ENCODE measurements at places on chromosomes 1 and 21.

DNA sequence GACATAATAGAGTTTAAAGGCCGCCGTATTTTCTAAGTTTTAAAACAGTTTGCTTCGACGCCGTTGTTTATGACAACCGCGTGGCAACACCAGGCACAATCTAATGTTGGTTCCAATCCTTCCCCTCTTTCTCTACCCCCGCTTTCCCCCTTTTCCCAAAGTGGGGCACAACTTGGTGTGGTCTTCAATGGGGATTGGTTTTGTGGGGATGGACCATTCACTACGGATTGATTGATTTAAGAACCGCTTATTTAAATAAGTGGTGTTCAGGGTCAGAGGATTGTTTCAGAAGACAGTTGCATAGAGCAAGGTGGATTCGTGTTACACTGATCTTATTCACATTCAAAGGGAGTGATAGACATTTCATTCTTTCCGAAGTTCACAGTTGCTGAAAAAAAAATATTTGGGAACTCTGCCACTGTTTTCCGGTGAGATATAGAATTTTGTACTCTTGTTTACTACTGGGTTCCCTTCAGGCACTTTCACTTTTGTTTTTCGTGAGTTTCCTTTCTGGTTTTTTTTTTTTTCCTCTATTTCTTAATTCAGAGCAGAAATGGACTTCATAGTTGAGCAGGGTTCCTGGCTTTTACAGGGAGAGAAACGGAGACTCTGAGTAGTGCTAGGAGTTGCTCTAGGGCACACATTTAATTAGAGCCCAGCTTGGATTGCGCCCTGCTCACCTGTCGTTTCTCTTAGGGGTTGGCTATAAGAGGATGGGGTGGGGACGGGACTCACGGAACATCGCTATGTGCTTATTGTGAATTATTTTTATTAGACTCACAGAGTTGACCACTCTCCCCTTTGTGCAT lies 79.6 kb upstream of the AK4 start:
- no peak for DNase-seq

DNA sequence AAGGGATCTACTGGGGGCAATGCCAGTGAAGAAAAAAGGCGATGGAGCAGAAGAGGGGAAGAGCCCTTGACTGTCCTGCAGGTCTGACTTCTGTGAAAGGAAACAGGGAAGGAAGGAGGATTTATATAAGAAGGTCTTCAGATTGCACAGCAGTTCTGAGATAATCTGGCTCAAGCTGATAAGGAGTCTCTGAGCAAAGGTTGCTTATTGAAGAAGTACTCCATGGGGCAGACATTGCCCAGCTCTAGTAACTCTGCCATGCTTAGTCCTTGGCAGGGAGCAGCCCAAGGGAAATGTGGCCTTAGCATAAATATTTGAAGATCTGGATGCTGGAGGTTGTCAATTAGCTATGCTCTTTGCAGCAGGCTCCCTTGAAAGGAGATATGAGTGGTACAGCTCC lies 15.9 kb upstream of the TTF2 start:
- no peak for DNase-seq

DNA sequence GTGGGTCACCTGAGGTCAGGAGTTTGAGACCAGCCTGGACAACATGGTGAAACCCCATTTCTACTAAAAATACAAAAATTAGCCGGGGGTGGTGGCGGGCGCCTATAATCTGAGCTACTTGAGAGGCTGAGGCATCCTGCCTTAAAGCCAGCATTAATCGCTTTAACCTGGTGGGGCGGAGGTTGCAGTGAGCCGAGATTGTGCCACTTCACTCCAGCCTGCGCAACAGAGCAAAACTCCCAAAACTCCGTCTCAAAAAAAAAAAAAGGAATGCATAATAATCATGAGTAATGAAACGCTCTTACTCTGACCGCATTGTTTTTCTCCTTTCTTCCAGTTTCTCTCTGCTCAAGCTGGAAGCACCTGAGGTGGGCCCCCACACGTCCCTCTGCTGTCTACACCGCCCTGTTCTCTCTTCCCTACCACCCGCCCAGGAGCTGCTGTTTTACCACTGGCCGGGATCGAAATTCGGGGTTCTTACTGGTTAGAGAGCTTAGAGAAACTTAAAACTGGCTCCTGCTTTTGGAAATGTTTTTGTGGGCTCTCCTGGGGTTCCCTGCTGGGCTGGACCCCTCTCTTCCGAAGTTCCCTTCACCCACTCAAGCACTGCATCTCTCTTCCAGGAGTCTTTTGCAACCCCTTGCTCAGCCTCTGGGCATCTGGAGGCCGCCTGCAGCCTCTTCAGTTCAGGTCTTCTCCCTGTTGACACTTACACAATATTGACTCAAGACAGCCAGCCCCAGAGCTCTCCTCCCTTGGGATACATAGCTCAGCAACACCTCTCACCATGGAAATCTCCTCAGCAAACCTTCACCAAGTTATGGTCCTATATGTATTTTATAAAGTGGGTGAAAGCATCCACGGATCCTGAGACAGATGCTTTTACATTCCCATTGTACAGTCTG lies 62.5 kb downstream of the FAM163A start:
- no peak for DNase-seq

GRCh38 chr1:25780318-25781129 lies 19.5 kb upstream of the SELENON start:
- DNase-seq = no peak

- DNase-seq = no peak
Measured at GRCh38 chr1:201640624-201641023, 101.7 kb downstream of the NAV1 start.

Measured in activated CD4-positive, alpha-beta T cell treated with anti-CD3 and anti-CD28 coated beads for 1 hour (primary cell).